ENCODE measurements at places on chromosomes 7 and 10.

- DNase-seq, result no peak
Measured at GRCh38 chr10:54434782-54435181, 366.2 kb downstream of the PCDH15 start.

DNA sequence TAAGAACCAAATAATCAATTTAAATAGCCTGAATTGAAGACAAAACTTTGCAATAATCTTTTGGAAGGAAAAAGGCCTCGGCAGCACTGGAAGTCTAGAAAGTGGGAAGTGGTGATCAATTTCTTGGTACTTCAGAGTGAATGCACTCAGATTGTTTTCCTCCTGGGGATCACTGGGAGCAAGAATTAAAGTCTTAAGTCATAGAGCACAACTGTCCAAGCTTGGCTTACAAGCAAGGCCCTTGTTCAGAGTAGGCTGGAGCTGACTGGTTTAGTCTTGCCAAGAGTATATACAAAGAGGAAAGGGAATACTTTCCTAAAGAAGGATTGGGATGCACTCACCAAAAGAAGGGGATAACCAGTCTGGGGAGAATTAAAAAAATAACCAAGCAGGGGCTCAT, 637.1 kb downstream of the CCSER2 start:
- DNase-seq, result no peak

DNA sequence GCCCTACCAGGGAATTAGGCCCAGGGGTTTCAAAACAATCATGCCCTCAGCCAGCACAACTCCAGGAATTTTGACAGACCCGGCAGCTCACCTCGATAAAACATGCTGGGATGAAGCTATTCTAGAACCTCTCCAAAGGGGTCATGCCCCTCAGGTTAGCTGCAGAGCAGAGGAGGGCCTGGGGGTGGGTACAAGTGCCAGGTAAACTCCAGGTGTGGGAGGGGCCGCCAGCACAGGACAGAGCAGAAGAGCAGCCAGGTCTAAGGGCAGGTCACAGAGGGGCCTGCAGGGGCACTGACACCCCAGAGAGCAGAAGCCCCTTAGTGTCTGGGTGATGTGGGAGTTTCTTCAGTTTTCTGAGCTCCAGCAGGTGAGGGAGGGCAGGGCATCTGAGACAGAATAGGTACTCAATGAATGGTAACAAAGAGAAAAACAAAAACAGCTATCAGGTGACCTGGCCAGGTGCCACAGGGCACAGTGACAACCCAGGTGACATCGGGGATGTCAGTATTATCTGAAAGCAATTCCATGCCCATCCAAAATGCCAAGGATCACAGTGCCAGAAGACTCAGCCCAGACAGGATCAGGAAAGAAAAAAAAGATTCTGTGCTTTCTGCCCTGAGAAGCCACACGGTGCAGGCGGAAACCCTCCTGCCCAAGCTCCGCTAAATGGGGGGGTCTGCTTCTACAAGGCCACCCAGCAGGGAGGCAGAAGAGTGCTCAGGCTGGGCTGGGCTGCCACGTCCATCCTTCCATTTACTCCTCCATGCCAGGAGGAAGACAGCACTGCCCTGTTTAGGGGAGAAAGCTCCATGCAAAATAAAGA, 104.5 kb downstream of the TNS3 start:
- no peak for DNase-seq

DNA sequence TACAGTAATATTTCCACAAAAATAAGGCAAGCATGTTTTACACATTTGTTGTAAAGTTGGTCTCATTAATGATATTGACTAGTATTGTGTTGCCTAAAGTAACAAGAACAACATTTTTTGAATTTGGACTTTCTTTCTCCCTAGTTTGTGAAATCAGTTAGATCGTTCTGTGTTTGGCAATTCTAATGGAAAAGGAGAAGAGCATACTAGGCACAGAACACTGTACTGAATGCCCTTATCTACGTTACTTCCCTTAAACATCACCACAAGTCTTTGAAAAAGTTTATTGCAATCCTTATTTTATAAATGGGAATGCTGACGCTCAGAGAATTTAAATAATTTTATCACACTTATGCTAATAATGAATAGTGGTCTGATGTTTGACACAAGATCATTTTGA, 372.2 kb downstream of the EXOC4 start:
- DNase-seq, result no peak

DNA sequence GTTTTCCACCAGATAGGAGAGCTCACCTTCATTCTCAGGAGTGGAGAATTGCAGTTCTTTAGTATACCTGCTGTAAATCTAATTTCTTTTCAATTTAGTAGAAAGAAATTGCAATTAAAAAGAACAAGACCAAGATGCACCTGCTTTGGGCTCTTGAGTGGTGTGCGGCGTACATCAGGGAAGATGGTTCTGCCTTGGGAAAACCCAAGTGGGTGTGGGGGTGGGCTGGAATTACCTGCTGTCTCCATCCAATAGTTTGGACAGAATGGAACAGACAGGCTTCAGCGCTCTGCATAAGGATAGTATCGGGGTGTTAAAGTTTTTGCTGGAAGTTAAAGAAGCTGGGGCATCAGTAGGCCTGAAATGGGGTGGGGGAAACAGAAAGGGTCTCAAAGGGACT, 7.2 kb upstream of the ADCY1 start:
- DNase-seq, result no peak

GRCh38 chr7:1152492-1152891, 7.5 kb downstream of the ZFAND2A start:
- no peak for DNase-seq

- no peak for DNase-seq
Measured at GRCh38 chr10:119233821-119234220, 26.4 kb downstream of the GRK5 start.

DNA sequence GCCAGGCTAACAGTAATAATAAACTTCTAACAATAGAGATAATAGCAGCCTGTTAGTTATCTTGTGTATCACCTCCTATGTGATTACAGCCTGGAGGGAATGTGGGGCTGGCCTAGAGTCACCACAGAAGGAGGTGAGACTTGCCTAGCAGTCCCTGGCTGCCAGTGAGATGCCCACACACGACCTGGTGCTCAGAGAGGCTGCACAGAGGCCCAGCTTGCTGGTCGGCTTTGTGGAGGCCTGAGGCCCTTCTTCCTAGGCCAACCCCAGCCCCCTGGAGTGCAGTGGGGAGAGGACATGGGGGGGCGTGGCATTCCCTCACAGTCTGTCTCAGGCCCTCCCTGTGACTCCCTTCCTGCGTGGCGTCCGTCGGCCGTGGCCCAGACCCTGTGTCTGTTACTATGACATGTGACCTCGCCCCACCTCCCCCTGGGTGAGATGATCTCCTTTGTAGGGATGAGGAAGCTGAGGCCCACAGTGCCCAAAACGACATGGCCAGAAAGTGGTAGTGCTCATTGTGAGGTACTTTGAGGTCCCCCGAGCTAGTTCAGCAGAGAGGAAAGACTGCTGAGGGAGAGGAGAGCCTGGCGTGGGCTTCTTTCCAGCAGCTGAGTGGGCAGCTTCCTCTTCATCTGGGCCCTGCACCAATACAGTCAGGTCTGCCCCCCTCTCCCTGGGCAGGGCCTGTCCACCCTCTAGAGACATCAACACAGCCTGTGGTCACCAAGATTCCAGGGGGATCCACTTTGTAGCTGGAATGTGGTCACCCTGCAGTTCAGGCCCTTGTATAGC, 29.7 kb downstream of the UNC5B start:
- DNase-seq, result no peak

Data from stimulated activated CD4-positive, alpha-beta T cell treated with anti-CD3 and anti-CD28 coated beads, Interleukin-12 subunit alpha, Interleukin-12 subunit beta, amount 100 ng/mL, for 4 hours (primary cell).